Renal cortical epithelial cell (primary cell): ENCODE measurements at places on chromosomes 7 and 10. TPM values are rescaled to one million over a fixed set of nuclear protein-coding genes. Genes with fewer than 3 reads are reported as not detected.
A peak's percentile ranks its signal among the peaks of the same experiment; 100 is the strongest.

The EPO gene
- total RNA-seq = not detected in 2 replicates

- no peak for DNase-seq
Observed at GRCh38 chr7:146830686-146831085, 714.1 kb downstream of the CNTNAP2 start.

DNA sequence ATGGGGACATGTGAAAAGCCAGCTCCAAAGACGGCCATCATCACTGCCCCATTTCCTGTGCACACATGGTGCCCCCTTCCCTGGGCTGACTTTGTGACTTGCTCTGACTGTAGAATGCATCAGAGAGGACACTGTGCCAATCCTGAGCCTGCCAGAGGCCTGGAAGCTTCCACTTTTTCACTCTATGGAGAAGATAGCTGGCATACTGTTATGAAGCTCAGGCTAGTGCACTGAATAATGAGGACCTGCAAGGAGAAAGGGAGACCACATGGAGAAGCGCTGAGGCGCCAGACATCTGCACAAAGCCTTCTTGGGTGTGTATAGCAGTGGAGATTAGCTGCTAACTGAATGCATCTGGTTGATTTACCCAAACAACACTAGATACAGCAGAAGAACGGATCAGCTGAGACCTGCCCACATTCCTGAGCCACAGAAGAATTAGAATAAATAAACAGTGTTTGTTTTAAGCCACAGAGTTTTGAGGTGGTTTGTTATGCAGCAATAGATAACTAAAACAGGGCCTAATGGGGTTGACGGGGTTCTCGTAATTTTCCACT lies 58.9 kb upstream of the C10orf90 start:
- DNase-seq = no peak

The ABCB4 gene
- 2.9 and 9.7 TPM in 2 replicates for total RNA-seq

DNA sequence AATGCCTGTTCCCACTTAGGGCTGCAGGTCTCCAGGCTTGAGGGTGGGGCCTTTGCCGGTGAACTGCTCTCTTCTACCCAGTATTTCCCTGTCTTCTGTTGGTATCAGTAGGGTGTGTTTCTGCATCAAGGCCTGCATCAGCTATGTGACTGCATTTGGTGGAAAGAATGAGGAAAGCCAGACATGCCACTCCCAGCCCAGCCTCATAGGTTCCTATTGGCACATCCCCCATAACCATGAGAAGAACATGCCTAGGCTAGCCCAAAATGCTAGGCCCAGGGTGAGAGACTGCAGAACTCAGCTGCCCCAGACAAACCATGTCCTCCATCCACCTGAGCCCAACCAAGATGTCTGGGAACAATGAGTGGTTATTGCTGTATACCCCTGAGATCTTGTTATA lies 380.3 kb upstream of the ADARB2 start:
- peak; percentile 18 for DNase-seq

- DNase-seq = no peak
Observed at GRCh38 chr7:152674860-152675758, 832 bp downstream of the XRCC2 start.

DNA sequence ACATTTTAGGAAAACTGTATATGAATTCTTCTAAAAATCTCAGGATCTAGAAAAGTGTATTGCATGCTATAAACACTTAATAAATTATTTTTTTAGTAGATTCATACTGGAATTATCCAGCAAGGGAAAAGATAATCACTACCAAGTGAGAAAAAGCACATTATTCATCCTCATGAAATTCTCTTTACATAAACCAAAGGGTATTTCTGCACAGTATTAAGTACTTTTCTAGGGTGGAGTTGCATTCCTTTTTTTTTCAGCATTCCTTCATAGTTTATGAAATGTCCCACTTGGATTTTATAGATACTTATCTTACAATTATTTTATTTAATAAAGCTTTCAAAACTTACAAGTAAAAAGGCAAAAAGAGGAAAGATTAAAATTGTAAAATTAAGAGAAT lies 403.3 kb downstream of the HGF start:
- DNase-seq = no peak

DNA sequence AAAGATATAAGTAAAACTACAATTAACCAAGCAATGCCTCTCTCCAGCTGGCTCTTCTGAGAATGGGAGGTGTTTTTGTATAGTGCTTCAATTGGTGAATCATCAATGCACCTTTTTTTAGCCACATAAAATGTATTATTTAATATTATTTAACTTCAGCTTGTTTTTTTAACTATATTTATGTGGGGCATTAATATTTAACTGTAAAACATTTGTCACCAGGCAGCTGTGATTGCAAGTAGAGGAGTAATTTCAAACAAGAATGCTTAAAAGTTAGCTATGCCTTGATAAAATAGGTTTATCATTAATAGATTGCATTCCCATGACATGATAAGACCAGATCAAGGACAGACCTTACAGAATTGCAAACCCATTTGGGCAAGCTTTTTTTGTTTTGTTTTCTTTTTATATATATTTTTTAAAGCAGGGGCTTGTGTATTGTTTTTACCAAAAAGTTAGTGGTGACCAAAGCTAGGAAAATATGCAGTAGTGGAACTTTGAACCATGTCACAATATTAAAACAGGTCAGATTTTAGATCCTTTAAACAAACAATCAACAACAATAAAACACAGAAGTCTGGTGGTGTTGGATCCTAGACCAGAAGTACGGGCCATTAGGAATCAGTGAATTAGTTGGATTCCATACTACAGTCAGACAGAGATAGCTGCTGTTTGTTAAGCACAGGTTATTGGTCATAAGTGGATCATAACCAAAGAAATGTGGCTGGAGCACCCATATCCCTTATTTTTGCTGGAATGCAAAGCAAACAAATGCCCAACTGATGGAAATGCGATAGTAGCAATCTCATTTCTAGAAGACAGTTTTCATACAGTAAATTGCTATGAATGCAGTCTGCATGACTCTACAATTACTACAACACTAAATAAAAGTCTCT lies 2.9 kb downstream of the CAV2 start:
- peak; percentile 85 for DNase-seq

GRCh38 chr10:32948451-32948850 lies 9.6 kb downstream of the ITGB1 start:
- DNase-seq = no peak

The NFE2L3 gene
- 49.2 and 94.1 TPM in 2 replicates for total RNA-seq

GRCh38 chr10:48306870-48307710 lies 613 bp downstream of the MAPK8 start:
- no peak for DNase-seq

DNA sequence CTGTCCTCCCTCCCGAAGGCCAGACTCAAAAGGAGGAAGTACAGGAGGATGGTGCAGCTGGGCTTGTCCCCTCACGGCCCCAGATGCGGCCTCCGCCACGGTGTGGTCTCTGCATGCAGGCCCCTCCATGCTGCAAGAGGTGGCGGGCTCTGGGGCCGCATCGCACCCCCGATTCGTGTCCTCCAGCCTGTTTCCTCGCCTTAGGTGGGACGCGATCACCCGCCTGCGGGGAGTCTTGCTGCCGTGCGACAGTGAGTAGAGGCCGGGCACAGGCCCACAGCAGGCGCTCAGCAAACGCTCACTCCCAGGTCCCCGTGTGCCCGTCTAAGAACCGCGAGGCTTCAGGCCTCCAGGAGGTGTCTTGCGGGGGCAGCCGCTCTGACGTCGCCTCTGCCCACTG lies 13.9 kb upstream of the FAM20C start:
- DNase-seq = no peak

The H2BK1 gene
- not detected in 2 replicates for total RNA-seq

The BBS9 gene
- 12.0 and 23.7 TPM in 2 replicates for total RNA-seq

- DNase-seq = no peak
Observed at GRCh38 chr7:99293167-99293566, 20.5 kb downstream of the MYH16 start.

DNA sequence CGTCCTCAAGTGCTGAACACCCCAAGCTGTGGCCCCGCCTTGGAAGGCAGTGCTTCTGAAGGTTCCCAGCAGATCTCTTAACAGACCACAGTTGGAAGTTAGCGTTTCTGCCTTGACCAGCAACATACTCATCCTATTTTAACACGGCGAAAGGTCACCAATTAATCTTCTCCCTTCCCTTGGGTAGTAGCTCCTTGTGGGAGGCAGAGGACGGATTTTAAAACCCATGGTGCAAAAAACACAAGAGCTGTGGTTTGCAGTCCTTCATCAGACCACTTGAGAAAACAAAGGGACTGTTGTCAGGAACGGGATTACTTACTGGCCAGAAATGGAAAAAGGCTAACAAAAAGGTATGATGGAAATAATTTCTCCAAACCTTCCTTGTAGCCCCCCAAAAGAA lies 87.3 kb downstream of the BEND7 start:
- DNase-seq = no peak

GRCh38 chr7:139886899-139887298 lies 57.8 kb downstream of the TBXAS1 start:
- no peak for DNase-seq

DNA sequence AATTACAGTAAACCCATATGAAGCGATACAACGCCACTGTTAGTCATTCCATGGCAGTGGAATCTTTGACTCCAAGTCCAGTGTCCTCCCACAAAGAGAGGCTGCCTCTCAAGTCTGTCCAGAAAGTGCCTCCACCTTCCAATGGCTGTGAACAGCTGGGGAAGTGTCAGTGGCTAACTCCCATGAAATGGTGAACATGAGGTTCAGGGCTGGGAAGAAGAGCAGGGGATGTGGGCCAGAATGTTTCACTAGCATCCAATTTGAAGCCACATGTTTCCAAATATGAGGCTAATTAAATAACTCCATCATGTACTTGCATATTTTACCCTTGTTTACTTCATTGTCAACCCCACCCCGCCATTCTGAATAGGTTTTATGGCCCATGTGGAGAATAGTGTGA lies 53.1 kb upstream of the CHST15 start:
- DNase-seq = no peak

DNA sequence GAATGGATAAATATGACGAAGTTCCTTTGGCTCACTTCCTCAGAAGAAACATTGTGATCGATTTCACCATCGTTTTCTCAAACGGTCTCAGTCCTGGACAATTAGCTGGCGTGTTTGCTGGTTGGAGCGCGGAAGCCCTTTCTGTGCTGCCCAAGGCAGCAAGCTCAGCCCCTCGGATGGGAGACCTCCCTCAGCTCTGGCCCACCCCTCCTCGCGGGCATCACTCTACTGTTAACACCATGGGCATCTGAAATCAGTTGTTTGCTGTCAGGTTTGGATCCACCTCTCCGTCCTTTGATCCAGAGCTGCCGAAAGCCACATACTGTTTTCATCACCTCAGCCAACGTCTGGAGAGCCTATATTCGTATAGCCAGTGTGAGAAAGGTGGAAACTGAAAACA lies 68.2 kb downstream of the C10orf143 start:
- no peak for DNase-seq

GRCh38 chr10:1102416-1102815 lies 46.2 kb downstream of the WDR37 start:
- DNase-seq = no peak

The ZNF488 gene
- 0.17 and 0.25 TPM in 2 replicates for total RNA-seq

DNA sequence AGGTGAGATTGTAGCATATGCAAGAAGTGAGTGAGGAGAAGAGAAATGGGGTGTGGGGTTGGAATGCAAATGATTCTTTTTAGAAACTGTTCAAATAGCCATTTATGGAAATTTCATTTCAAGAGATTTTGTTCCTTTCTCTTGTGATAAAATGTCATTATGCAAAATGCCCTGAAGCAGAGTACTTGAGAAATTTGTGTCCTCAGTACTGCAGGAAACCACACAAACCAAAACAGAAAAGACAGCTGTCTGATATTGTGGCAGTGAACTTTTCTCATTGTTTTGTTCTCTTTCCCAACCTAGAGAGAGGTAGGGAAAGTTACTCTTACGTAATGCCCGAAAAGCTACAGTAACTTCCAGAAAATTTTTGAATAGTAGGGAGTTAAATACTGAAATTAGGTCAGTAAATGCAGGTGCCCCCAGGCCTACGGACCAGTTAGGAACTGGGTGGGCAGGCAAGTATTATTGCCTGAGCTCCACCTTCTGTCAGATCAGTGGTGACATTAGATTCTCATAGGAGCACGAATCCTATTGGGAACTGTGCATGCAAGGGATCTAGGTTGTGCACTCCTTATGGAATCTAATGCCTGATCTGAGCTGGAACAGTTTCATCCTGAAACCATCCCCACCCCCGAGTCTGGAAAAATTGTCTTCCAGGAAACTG lies 34.0 kb downstream of the DLD start:
- peak; percentile 25 for DNase-seq

The TBXAS1 gene
- total RNA-seq = 10.4 and 35.5 TPM in 2 replicates

DNA sequence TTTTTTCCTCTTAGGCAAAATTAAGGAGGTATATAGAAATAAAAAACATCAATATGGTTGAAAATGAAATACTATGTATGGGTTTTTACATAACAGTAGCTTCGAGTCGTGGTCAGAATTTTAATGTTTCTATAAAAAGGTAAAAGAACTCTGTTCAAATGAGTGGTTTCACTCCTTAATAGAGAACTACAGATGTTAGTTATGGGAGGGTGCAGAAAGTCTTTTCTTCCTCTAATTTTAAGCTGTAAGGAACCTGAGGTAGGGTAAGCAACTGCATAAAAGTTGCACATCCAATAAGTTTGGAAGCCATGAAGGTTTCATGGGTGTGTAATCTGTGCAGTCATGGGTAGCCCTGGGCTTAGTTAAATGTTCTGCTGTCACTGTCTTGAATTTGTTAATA lies 141.3 kb downstream of the SUGCT start:
- no peak for DNase-seq

The EBF3 gene
- under 0.01 and 0.05 TPM in 2 replicates for total RNA-seq

- DNase-seq = no peak
Observed at GRCh38 chr10:57165671-57166070, 804.6 kb upstream of the ZWINT start.

GRCh38 chr10:119323085-119324016 lies 116.0 kb downstream of the GRK5 start:
- DNase-seq = peak; percentile 74

DNA sequence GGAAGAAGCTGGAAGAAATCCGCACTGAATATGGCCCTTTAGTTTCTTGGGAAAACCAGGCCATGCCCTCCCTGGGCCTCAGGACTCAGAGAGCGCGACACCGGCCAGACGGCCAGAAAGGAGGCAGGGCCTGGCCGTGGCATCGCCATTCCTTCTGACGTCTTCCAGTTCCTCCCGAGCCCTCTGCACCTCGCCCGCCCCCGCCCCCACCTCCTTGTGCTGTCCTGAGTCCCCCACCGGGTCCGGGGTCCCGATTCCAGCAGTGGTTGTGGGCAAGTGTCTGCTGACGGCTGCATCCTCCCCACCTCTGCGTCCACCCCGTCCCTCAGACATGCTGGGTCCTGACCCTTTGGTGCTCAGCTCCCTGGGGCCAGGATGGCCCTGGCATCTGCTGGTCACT lies 312.1 kb upstream of the SHH start:
- no peak for DNase-seq

GRCh38 chr7:125845686-125846085 lies 916.1 kb upstream of the POT1 start:
- DNase-seq = no peak

The NEUROD6 gene
- total RNA-seq = not detected in 2 replicates

The HOXA3 gene
- 4.2 and 7.2 TPM in 2 replicates for total RNA-seq
